ENCODE measurements at places on chromosomes 3 and 15.
A peak's percentile ranks its signal among the peaks of the same experiment; 100 is the strongest.

- no peak for DNase-seq
These were observed 91.5 kb downstream of the ADAMTS17 start for GRCh38 chr15:100250176-100250800.

- DNase-seq, result no peak
These were observed 35.7 kb upstream of the ACTL6A start for GRCh38 chr3:179526989-179527391.

GRCh38 chr15:70319466-70319865 is 221.7 kb upstream of the TLE3 start:
- no peak for DNase-seq

DNA sequence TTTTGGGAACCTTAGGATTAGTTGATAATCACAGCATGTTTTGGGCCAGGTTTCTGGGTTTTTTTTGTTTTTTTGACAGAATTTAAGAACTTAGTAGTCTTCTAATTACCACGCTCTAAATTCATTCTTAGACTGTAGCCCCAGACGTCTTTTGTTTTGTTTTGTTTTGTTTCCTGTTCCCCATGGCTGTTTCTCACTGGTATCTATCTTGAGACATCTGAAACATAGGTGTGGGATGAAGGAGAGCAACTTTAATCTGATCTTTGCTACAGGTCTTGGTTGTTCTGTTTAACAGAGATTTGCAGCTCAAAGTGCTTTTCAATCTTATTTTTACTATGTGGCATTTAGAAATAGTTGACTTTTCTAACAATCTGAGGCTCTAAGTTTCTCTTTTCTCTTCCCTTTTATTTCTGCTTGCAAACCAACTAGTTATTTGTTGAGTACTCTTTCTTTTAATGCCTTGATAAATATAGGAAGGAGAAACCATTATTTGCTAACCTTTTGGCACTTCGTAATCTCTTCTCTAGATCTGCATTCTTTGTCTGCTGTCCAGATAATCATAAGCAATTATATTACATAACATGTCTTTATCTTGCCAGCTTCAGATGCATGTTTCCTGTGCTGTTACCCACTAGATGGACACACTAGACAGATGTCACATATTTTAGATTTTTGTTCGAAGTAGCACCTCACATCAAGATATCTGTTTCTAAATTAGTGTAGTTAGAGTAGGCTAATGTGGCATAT is 40.9 kb downstream of the FBXL2 start:
- no peak for DNase-seq

DNA sequence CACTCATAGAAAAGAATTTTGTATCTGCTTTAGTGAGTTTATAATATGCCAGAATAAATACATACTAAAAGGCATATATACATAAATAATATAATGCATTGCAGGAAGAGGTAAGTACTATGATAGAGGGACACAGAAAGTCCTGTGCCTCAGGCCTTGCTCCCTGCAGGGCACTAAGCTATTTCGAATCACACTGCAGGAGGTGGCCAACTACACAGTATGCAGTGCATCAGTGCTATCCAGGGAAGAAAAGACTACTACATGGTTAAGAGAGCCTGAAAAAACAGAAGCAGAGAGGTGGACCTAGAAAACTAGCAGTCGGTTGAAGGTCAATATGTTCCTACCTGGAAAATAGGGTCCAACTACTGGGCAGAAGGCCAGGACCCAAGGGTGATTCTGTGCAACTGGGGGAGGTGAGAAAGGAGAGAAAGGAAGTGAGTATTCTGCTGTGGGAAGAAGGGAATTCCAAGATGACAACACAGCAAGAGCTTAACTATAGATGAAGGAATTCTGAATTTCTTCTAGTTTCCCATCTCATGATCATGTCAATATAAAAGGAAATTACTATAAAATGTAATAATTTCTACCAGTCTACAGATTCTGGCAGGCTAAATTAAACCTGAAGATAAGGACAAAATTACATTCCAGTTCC is 218.0 kb downstream of the ZBTB20 start:
- no peak for DNase-seq

- peak; percentile 67 for DNase-seq
These were observed 34.5 kb downstream of the PLA2G4D start for GRCh38 chr15:42059661-42060476.

- no peak for DNase-seq
These were observed 9.0 kb downstream of the WNT7A start for GRCh38 chr3:13870902-13871301.

- no peak for DNase-seq
These were observed 70.4 kb downstream of the LSM3 start for GRCh38 chr3:14248849-14249523.

GRCh38 chr3:64502284-64502683 is 185.5 kb downstream of the ADAMTS9 start:
- no peak for DNase-seq

DNA sequence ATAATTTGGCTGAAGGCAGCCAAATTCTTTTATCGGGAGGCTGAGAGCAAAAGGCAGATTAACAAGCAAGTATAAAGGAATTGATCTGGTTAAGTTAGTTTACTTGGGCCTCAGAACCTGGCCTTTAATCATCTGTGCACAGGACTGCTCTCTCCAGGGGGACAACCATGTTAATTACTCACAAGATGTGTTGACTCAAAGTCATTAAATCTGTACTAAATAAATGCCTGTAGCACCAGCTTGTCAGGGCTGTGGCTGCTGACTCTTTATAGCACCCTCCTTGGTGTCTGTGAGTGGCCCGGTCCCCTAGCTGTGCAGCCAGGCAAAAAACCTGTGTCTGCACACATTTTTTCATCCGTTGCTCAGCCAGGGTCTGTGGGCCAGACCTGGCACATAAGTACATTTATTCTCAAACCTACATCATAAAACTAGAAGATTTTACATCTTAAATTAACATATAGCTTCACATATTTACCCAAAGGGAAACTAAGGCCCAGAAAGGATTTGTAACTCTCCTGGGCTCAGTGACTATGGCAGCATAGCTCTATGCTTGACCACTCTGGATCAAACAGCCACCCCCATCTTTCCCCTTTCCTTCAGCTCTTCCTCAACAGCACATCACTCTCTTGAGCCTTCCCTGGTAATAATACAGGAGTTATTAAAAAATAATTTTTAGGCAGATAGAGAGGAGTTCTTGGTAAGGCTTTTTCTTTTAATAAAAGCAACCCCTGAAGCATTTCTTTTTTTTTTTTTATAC is 51.4 kb downstream of the NCEH1 start:
- no peak for DNase-seq

- DNase-seq, result no peak
These were observed 263.3 kb upstream of the NR2E3 start for GRCh38 chr15:71547011-71547410.

DNA sequence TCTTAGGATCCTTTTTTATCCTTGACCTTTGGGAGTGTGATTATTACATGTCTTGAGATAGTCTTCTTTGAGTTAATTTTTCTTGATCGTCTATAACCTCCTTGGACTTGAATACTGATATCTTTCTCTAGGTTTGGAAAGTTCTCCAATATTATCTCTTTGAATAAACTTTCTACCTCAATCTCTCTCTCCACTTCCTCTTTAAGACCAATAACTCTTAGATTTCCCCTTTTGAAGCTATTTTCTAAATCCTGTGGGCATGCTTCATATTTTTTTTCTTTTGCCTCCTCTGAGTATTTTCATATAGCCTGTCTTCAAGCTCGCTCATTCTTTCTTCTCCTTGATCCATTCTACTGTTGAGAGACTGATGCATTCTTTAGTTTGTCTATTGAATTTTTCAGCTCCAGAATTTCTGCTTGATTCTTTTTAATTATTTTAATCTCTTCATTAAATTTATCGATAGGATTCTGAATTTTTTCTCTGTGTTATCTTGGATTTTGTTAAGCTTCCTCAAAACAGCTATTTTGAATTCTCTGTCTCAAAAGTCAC is 12.1 kb downstream of the USF3 start:
- no peak for DNase-seq

DNA sequence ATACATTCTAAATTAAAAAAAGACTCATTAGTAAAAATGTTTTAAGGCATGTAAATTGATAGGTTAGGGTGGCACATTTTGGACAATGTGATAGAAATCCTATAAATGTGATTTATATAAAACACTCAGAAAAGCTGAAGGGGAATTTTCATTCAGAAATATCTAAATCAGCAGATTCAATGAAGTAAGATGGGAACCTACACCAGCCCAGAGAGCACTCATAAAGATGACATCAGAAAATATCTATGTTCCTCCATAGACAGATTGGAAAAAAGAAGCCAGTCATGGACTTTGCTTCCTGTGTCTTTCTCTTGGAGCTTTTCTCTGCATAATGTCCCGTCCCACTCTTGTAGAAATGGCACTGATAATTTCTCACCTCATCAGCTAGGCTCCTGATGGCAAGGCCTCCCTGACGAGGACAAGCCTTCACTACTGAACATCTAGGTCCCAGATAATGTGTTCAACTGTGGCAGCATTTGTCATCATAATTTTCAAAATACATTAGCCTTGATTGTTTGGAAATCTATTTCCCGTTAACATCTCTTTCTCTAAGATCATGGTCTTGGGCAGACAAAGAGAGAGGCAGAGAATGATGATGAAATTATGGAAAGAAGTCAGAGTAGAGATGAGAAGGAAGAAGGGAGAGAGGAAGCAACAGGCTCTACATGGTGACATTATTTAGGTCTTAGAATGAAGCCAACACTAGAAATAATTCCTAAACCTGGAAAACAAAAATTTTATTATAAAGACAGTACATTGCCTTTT is 354.4 kb downstream of the NTRK3 start:
- DNase-seq, result no peak

GRCh38 chr3:42459151-42459550 is 43.3 kb upstream of the VIPR1 start:
- no peak for DNase-seq

- no peak for DNase-seq
These were observed 164.3 kb downstream of the CACNA1D start for GRCh38 chr3:53658613-53659193.

- DNase-seq, result no peak
These were observed 1.8 kb downstream of the MUC4 start for GRCh38 chr3:195809796-195810454.

- DNase-seq, result no peak
These were observed 65.4 kb upstream of the PFN2 start for GRCh38 chr3:150035910-150036612.

DNA sequence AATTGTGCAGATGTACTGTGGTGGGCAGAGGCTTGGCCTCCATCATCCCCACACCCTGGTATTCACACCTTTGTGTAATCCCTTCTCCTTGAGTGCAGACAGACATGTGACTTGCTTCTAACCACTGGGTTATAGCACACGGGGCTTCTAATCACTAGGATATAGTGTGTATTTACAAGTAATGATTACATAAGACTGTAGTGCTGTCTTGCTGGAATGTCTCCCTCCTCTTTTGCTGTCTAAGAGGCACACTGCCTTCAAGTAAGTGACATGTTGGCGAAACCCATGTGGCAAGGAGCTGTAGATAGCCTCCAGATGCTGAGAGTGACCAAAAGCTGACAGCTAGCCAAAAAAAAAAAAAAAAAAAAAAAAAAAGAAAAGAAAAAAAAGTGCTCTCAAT is 542.7 kb upstream of the MDFIC2 start:
- no peak for DNase-seq

- DNase-seq, result no peak
These were observed 391.9 kb downstream of the OCA2 start for GRCh38 chr15:27707257-27707656.
